Activated naive CD4-positive, alpha-beta T cell treated with Interleukin-2 at 50 U/mL for 16 hours (primary cell): ENCODE measurements at places on chromosomes 3 and 15.

DNA sequence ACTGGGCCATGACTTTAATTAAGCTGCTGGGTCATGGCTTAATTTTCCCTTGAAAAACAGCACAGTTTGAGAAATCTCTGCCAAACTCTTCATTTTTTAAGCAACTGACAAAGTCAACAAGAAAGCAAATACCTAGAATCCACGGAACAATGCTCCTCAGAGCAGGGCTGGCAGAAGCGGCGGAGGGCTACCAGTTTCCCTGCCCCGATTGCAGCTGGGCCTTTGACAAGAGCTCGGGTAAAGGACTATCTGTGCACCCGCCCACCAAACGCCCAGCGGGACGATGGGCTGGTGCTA, 1.2 kb downstream of the GOLIM4 start:
- DNase-seq = no peak

GRCh38 chr15:48145923-48146322, 25.1 kb downstream of the SLC24A5 start:
- no peak for DNase-seq

GRCh38 chr15:78502641-78503040, 4.7 kb upstream of the HYKK start:
- no peak for DNase-seq

GRCh38 chr15:88177451-88177850, 79.1 kb downstream of the NTRK3 start:
- DNase-seq = no peak

- no peak for DNase-seq
Observed at GRCh38 chr15:35038626-35039451, 46.3 kb downstream of the NANOGP8 start.

DNA sequence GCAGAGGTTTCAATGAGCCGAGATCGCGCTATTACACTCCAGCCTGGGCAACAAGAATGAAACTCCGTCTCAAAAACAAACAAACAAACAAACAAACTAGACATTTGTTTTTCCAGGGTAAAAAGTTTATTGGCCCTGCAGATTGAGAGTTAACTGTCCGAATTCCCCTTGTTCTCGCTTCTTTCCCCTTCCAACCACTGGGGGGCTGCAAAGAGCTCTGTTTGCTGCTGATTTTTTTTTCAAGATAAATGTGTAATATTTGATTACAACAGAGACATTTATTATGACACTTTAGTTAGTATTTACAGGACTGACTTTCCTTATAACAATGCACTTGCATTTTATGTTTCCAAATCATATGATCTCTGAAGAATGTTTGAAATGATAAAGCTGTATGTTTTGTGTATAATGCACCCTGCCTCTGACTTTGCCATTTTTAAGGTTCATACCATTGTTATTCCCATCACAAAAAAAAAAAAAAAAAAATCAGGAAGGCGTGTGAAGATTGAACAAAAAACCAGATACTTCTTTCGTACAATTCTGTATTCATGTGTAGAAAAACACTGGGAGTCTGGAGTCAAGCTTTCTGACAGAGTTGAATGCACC, 2.8 kb downstream of the CLSTN2 start:
- DNase-seq = no peak

DNA sequence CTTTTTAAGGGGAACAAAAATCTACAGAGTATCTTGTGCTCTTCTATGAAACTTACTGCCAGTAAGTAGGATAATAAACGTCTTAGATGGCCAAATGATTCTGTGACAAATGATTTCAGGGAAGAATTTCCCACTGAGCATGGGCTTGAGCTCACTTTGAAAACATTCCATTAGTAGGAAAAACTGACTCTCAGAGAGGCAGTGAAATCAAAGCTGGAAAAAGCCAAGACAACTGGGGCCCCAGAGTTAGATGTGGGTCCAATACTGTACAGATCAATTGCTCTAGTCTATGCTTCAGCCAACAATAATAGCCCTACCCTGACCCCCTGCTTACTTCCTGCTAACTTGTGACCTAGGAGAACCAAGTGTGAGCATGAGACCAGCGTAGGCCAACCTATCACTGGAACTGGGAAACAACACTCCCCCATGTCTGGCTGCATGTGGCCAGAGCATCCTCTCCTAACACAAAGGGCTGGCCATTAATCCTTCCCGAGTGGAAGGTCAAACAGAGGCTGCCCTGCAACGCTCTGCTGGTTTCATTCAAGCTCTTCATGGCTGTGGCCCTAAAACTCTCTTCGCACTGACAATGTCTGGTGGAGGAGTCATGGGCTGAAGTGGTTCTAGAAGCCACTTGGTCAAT, 68.8 kb downstream of the FOXB1 start:
- DNase-seq = no peak

DNA sequence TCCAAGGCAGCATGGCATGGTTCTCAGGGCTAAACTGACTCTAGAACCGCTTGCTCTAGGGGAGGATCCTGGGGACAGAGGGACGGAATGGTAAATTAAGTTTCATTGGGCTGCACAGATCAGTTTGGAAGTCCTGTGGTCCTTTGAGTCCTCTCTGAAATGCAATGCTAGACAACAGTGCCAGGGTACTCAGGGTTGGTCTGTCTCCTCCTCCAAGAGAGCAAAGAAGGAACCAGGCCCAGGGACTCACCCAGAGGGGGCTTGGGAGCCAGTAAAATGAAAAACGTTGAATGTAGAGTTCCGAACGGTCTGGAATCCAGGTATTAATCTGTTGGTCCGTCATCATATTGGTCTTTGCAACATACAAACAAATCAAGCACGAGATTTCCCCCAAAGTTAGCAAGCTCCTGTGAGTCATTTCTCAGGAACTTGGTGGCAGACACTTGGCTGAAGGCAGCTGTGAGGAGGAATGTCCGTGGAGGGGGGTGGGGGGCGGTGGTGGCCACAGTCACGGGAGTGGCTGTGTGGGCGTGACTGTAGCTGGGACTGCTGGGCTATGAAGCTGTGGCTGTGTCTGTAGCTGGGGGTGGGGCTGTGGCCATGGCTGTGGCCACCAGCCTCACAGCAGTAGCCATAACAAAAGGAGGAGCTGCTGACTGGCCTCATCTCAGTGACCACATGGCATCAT, 361.0 kb downstream of the SHQ1 start:
- peak; percentile 41 for DNase-seq

DNA sequence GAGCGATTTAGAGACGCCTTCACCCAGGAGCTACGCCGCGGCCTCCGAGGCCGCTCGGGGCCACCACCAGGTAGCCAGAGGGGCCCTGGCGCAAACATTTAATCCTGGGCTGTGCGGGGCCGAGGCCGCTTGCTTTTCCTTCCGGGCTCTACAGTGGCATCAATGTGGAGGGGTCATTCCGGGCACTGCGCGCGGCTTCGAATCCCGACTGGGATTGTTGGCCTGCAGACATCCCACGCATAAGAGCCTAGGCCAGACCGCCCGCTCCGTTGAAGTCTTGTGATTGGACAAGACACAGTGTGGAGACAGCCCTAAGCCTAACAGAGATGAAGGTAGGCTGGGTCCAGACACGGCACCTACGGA, 568 bp upstream of the NCBP2 start:
- DNase-seq = no peak

GRCh38 chr3:120170223-120170622, 76.0 kb upstream of the GSK3B start:
- no peak for DNase-seq

- DNase-seq = no peak
Observed at GRCh38 chr3:122409446-122409845, 6.4 kb downstream of the WDR5B start.

DNA sequence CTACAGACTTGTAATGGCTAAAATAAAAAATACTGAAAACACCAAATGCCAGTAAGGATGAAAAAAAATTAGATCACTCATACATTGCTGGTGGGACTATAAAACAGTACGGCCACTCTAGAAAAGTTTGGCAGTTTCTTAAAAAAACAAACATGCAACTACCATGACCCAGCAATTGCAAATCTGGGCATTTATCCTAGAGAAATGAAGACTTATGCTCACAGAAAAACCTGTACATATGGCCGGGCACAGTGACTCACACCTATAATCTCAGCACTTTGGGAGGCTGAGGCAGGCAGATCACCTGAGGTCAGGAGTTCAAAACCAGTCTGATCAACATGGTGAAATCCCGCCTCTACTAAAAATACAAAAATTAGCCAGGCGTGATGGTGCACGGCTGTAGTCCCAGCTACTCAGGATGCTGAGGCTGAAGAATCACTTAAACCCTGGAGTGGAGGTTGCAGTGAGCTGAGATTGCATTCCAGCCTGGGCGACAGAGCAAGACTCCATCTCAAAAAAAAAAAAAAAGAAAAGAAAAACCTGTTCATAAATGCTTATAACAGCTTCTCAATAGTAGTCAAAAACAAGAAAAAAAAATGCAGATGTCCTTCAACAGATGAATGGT, 5.6 kb downstream of the TP53BP1 start:
- DNase-seq = no peak

- no peak for DNase-seq
Observed at GRCh38 chr3:64187065-64187959, 38.0 kb downstream of the PRICKLE2 start.

DNA sequence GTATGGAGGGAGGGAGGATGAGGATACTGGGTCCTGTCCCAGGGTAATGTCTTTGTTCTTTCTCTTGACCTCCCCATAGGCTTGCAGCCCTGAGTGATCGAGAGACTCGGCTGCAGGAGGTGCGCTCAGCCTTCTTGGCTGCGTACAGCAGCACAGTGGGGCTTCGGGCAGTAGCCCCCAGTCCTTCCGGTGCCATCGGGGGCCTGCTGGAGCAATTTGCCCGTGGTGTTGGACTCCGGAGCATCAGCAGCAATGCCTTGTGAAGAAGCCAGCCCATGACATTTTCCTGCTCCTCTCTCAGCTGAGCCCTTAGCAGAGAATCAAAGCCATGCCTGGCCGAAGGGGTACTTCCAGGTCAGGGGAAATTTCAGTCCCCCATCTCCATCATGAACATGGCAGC, 1.9 kb upstream of the CPNE9 start:
- DNase-seq = no peak

DNA sequence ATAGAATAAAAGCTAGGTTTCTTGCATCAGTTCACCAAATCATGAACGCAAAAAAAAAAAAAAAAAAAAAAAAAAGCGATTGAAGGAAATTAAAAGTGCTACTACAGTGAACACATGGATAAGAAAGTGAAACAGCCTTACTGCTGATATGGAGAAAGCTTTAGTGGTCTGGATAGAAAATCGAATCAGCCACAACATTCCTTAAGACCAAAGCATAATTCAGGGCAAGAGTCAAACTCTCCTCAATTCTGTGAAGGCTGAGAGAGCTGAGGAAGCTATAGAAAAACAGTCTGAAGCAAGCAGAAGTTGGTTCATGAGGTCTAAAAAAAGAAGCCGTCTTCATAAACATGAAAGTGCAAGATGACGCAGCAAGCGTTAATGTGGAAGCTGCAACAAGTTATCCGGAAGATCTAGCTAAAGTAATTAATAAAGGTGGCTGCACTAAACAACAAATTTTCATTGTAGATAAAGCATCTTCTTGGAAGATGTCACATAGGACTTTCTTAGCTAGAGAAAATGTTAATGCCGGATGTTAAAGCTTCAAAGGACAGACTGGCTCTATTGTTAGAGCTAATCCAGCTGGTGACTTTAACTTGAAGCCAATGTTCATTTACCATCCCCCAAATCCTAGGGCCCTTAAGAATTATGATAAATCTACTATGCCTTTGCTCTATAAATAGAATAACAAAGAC, 19.2 kb downstream of the P3H2 start:
- no peak for DNase-seq

GRCh38 chr3:178492491-178492890, 43.7 kb upstream of the KCNMB2 start:
- no peak for DNase-seq

- no peak for DNase-seq
Observed at GRCh38 chr3:175356899-175357324, 497.8 kb downstream of the NAALADL2 start.

- peak; percentile 34 for DNase-seq
Observed at GRCh38 chr15:74978503-74978902, 16.9 kb upstream of the SCAMP5 start.

GRCh38 chr3:158794936-158795518, 6.8 kb upstream of the MFSD1 start:
- DNase-seq = no peak

GRCh38 chr15:35693286-35693685, 147.3 kb upstream of the DPH6 start:
- no peak for DNase-seq

GRCh38 chr15:57060799-57061198, 142.4 kb downstream of the TCF12 start:
- no peak for DNase-seq
